Esophagus mucosa (tissue), 1 donor: ENCODE measurements at places on chromosomes 4 and X. TPM values are rescaled to one million over a fixed set of nuclear protein-coding genes. Genes with fewer than 3 reads are reported as not detected.

The SSX4B gene
- not detected for total RNA-seq

The FRMPD3 gene
- 0.04 TPM for total RNA-seq

The HGFAC gene
- not detected for total RNA-seq

The YY2 gene
- 0.56 TPM for total RNA-seq

The TMSB15A gene
- total RNA-seq: not detected

The IBSP gene
- not detected for total RNA-seq

The AFM gene
- not detected for total RNA-seq

The ASB9 gene
- 1.8 TPM for total RNA-seq

The CDK16 gene
- 80.7 TPM for total RNA-seq

GRCh38 chrX:15564981-15565579, 35.7 kb downstream of the ACE2 start:
- ATAC-seq: peak; percentile 98

DNA sequence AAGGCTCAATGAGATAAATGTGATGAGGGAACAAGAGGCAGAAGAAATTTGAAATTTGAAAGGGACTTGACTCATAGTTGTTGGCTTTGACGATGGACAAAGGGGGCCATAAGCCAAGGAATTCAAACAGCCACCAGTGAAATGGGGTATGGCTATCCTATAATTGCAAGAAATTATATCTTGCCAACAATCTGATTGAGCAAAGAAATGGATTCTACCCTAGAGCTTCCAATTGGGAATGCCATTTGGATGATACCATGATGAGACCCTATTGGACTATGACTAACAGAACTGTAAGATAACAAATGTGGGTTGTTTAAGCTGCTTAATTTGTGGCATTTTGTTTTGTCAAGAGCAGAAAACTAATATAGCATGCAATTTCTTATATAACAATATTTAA, 270.1 kb upstream of the ARSJ start:
- no peak for ATAC-seq

- no peak for ATAC-seq
These were observed 38.1 kb upstream of the STIM2 start for GRCh38 chr4:26822546-26822945.

DNA sequence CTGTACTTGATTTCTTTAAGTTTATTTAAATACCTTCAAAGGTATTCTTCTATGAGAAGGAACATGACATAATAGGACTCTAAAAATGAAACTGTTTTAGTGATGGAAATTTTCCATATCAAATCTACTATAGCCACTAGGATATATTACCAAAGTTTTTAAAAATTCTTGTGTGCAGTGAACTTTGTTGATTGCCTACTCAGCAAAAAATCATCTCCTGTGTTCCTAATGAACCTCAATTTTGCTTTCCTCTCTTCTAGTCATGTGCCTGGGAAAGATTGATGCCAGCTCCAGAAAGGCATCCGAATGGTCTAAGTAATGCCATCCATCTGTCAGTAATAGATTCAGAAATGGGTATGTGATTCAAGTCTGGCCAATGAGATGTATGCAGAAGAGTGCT, 111.1 kb downstream of the ANXA3 start:
- ATAC-seq: no peak

DNA sequence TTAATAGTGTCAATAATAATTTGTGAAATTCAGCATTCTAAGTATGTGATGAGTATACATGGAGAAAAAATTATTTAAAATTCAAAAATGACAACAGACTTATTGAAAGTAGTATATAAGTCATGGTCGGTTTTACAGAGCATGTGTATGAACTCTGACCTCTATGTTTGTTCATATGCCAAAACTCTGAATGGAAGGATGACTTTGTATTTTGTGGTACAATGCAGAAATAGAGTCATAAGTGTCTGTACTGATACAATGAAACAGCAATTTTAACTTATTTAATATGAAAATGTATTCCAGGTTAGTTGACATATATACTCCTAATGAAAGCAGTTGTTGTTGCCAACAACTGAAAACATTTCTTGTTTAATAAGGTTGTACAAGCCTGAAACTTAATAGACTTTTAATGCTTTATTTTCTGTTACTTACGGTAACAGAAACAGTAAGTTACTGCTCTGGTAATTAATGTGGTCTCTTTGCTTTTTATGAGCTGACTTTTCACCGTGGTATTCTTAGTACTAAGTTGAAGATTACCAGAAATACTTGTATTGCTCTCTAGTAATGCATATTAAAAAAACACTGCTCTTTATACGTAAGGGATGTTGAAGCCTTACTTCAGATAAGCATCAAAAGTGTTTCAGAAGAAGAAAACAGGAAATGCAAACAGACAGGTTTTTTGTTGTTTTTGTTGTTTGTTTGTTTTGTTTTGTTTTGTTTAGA, 1.9 kb downstream of the UBE2K start:
- no peak for ATAC-seq

- ATAC-seq: no peak
These were observed 1441.2 kb downstream of the PCDH7 start for GRCh38 chr4:32161392-32161791.

- ATAC-seq: no peak
These were observed 103.3 kb downstream of the PARM1 start for GRCh38 chr4:75036046-75036830.

- no peak for ATAC-seq
These were observed 237.3 kb downstream of the TACR3 start for GRCh38 chr4:103482471-103482870.

DNA sequence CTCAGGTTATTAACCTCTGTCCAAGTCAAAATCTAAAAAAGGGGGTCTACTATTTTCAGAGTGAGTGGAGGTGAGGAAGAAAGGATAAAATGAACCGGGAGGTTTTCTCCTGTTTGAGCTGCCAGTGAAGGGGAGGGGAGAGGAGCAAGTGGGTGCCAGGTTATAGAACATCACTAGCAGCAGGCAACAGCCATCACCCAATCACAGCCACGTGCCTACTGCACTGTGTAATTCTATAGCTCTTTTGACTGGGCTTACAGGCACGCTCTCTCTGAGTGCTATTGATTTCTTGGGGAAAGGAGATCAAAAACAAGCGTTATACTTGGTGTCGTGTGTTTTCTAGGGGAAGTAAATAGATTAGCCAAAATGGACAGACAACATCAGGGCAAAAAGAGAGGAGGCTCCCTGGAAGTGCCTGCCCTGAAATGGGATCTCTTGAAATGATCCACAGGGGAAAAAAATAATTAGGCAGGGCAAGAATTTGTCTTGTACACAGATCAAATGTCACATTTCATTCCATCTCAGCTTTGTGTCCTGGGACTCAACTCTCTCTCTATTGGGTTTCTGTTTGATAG, 300.5 kb upstream of the LCORL start:
- ATAC-seq: no peak

DNA sequence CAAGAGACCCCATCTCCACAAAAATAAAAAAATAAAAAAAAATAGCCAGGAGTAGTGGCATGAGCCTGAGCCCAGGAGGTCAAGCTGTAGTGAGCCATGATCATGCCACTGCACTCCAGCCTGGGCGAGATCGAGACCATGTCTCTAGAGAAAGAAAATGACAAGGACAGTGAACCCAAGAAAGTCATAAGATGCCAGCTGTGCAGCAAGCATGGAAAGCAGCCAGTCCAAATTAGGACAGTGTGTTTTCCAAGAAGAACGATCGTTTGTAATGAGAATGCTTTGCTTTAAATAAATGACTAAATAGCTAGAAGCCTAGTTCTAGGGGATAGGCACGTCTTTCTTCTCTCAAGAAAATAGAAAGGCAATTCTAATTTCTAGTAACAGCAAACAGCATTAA, 58.4 kb upstream of the MSANTD1 start:
- no peak for ATAC-seq

GRCh38 chrX:139965421-139965820, at the start of gene CXorf66:
TSS of gene CXorf66 (minus strand) at chrX:139965521. CDS start at chrX:139965496, 25 bp downstream.
- no peak for ATAC-seq

- ATAC-seq: no peak
These were observed 54.0 kb upstream of the FAM120C start for GRCh38 chrX:54237014-54237413.

- no peak for ATAC-seq
These were observed 338.5 kb downstream of the PCDH7 start for GRCh38 chr4:31058656-31059055.

DNA sequence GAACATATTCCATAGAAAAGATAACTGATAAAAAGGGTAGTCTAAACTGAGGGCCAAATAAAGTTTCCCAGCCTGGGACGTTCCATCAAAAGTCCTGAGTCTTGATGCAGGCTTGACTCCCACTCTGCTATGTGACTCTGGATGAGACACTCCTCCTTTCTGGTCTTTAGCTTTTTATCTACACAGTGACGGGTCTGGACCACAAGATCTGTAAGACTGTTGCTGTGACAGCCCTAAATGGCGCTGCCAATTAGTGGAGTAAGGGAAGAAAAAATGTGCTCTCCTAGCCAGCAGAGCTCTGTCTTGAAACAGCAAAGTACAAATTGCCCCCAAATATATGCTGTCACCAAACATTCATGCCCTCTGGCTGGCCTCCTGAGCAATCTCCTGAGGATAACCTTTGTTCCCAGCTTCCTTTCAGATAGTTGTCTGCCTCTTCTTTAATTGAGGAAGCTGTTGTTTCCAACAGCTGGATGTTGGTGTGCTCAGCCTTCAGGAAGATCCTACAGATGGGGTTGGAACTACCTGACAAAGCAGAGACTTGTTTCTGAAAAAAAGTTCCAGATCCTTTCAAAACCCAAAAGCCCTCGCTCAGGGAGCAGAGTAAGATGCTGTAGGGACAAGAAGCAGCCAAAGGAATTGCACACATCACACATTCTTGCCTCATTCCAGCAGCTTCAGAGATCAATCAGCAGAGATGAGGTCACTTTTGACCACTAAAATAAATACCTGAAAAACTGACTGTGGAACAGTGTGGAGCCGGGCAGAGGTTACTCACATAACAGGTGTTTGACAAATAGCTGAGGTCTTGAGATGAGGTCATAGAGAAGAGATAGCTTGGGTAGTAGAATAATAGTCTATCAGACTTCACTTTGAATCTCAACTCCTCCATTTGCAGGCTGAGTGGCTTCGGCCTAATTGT, 383.4 kb upstream of the FGF13 start:
- no peak for ATAC-seq

GRCh38 chr4:84319124-84319523, 180.0 kb downstream of the NKX6-1 start:
- no peak for ATAC-seq
